Activated naive CD8-positive, alpha-beta T cell treated with anti-CD3 and anti-CD28 coated beads, Interleukin-2, amount 10 ng/mL, durations not matched to agents 7 days and 5 days (primary cell): ENCODE measurements at places on chromosomes 1 and 21. TPM values are rescaled to one million over a fixed set of nuclear protein-coding genes. Genes with fewer than 3 reads are reported as not detected.

DNA sequence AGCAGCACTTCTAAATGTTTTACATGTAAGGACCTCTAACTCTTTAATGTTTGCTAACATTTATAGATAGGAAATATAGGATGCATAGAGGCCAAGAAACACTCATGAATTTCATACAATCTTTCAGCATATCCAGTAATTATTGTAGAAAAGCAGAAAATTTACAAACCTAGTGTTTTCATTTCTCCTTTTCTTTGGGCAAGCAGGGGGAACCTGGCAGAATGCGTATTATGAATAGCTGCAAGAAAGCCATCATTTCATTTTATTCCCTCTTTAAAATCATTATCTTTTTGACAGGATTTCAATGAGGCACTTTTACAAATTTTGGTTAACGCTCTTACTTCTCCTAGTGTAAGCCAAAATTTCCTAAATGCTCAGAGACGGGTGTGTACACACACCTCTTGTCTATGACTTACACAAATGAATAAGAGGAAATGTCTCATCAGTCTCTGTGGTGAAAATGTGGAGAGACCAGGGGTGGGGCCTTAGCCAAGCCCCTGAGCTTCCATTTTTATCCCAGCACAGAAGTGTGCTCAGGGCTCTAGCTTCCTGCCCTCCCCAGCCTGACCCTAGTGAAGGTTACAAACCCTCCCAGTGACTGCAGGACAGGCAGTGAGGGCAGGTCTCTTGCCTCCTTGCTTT is 91.6 kb downstream of the LRRC8C start:
- DNase-seq: peak; percentile 46

GRCh38 chr1:213054733-213055591 is 3.9 kb downstream of the RPS6KC1 start:
- no peak for DNase-seq

- DNase-seq: no peak
Observed at GRCh38 chr1:222940095-222940494, 125.3 kb downstream of the DISP1 start.

The TFF2 gene
- not detected for total RNA-seq

DNA sequence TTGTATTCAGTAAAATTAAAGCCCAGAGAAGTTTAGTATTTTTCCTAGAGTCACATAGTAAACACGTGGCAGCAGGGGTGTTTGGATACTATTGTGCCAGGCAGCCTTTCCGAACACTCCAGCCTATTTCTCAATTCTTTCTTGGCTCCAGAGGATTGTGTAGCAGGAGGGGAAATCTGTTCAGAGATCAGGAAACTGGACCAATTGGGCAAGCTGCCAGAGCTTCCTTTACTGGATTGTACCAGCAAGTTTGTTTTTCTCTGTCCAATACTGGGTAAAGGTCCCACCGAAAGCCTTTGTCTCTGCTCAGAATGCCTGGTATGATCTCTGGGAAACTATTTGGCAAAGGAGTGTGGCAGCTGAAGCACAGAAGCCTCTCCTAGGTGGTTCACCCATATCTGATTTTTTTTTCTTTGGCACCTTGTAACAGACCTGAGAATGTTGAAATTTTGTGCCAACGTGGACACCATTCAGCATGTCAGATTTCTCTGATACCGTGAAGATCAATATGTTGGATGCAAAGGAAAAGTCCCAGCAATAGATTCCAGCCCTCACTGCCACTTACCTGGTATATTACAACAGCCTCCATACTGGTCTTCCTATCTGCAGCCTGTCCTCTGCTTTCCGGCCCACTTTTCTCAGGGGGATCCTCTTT is 126.2 kb downstream of the FGGY start:
- DNase-seq: no peak

The RNF187 gene
- total RNA-seq: 143 TPM

The CLDN19 gene
- not detected for total RNA-seq

DNA sequence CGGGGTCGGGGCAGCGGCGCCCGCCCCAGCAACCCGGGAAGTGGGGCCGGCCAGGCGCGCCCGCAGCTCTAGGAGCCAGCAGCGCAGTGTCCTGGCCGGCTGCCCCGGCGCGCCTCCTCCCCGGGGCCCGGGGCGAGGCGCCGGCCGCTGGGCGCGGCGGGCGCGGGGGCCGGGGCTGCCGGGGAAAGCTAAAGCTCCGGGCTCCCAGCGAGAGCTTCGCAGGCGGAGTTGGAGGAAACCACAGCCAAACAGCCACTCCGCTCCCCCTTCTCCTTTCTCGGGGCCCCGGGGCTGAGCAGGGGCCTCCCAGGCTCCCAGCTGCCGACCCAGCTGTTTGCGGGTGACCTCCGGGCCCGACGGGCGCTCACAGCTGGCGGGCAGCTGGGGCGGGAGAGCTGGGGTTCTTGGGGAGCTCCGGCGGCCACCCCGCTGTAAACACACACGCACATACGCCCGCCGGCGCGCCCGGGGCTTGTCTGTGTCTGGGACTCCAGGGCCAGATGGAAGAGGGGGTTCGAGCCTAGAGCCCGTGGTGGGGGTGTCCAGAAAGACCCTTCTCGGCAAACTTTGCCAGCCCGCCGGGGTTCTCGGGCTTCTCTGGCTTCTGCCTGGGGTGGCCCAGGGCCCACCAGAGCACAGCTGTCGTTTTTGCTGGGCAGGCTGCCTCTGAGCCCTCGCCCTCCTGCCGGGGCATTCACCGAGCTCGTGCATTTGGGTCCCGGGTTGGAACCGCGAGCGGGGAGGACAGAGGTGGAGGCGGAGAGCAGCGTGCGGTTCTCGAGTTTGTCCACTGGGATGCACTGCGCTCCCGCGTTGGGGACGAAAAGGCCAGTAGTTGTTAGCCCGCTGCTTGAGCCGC is 1.5 kb downstream of the AJAP1 start:
- DNase-seq: peak; percentile 34

The FCMR gene
- total RNA-seq: 145 TPM

GRCh38 chr21:38567335-38567969 is 69.2 kb upstream of the ERG start:
- DNase-seq: no peak

DNA sequence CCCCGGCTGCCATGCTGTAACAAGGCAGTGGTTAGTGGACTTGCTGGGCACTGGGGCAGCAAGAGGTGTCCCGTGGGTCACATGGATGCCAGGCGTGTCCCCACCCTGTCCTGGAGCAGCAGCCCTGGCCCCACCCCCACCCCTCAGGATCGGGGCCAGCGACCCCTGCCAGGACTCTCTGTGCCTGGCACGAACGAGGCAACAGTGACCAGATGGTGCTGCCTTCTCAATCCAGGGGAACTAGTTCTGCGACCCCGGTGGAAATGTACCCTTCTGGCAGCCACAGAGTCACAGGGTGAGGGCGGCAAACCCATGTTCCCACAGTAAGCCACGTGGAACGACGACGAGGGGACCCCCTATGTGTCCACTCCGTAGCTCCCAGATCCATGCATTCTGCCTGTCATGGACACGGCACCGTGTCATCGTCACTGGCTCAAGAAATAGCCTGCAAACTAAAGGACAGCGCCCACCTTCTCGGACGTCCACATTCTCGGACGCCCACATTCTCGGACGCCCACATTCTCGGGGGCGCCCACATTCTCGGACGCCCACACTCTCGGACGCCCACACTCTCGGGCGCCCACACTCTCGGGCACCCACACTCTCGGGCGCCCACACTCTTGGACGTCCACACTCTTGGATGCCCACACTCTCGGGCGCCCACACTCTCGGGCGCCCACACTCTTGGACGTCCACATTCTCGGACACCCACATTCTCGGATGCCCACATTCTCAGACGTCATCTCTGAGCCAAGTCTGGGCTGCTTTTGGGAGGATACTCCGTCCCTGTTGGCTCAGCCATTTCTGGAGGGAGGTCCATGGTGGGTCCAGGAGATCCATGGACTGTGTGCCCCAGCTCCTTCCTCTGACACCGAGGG is 19.6 kb upstream of the ACTRT2 start:
- peak; percentile 15 for DNase-seq

GRCh38 chr1:229117664-229118300 is 153.1 kb upstream of the RAB4A start:
- no peak for DNase-seq

DNA sequence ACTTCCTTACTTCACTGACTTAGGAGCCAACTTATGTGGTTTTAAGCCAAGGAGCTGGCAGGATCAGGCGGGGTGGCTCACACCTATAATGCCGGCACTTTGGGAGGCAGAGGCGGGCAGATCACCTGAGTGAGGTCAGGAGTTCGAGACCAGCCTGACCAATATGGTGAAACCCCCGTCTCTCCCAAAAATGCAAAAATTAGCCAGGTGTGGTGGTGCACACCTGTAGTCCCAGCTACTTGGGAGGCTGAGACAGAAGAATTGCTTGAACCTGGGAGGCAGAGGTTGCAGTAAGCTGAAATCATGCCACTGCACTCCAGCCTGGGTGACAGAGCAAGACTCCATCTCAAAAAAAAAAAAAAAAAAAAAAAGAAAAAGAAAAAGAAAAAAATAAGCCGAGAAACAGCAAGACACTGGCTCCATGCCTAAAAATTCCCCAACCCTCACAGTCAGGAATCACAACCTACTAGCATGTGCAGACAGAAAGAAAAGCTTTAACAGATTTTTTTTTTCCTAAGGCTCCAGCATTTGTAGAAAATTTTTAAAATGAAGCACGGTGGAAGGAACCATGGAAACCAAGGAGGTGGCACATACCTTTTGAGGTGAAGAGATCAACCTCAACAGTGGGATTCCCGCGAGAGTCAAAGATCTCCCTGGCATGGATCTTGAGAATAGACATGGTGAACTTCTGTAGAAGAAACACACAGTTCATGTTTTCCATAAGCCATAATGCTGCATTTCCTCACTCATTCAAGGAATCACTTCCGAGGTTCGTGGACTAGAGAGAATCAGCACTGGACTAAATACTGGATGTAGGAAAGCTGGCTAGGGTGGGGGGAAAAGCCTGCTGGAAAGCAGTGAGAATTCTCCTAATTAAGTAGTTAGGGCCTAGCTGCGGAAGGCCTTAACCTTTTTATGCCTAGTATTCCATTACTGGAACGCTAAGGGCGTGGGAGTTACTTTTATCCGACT is 4.0 kb downstream of the ENO1 start:
- DNase-seq: no peak

The KRTAP19-3 gene
- total RNA-seq: not detected

The FCGR2B gene
- total RNA-seq: 0.23 TPM

DNA sequence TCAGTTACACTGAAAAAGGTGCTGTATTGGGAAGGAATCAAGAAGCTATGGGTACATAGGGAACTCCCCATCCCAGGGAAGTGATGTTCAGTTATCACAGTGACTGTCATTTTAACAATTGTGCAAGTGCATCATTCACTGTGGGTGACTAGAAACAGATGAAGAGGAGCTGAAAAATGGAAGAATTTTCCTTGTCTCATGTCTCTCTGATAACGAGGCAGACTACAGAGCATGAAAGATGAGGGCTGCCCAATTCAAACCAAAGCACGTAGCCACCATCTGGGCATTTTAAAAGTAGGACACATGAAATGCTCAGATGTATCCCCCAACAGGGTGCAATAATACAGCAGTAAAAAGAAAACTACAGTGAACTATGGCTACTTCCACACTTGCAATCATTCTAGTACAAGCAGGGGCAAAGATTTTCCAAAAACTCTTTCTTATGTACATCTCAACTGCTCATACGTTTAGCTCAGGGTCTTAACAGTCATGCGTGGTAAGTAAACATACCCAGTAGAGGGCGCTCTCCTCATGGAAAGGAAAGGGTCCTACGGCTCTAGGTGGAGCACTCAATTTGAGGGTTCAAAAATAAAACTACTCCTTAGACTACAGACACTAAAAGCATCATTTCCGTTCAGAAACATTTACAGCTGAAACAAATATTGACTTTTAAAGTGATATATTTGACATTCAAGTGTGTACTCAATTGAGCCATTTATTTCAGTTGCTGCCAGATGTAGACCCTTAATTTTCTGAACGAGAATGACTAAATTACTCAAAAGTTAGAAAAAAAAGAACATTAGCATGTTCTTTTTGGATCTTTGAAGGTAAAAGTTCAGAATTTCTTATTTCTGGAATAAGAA is 143.2 kb downstream of the KCTD3 start:
- DNase-seq: no peak

The NFASC gene
- 0.31 TPM for total RNA-seq

DNA sequence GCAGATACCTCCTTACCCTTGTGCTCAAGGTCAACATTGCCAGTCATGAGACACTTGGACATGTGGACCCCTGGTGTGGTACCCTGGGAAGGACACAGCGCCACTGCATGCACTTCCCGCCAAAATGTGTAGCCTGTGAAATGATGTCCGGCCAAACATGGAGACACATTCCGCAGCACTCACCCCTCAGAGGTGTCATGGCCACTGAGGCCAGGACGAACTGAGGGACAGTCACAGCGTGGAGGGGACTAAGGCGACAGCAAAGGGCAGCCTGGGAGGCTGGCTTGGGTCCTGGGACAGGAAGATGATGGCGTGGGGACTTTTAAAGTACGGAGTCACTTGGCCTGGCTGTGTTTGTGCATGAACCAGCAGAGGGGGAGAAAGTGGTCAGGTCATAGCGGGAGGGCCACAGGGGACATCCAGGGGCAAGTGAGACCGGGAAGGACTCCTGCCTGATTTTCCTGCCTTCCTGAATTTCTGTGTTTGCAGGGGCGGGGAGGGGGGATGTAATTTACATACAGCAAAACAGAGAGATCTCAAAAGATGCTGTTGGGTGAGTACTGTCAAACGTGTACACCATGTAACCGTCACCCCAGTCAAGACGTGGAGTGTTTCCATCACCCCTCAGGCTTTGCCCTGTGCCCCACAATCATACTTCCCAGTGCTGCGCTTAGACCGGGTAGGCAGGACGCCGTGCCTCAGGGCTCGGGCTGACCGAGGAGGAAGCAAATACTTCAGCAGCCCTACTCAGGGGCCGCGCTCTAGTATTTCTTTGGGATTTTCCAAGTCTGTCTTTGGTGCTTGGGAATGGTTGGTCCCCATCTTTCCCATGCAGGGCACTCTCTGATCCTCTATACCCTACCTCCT is 45.2 kb downstream of the WDR4 start:
- peak; percentile 28 for DNase-seq

GRCh38 chr1:27300341-27301051 is 21.5 kb upstream of the TMEM222 start:
- DNase-seq: peak; percentile 83
